Effector CD4-positive, alpha-beta T cell (primary cell): ENCODE measurements at places on chromosomes 11 and 22.
A peak's percentile ranks its signal among the peaks of the same experiment; 100 is the strongest.

DNA sequence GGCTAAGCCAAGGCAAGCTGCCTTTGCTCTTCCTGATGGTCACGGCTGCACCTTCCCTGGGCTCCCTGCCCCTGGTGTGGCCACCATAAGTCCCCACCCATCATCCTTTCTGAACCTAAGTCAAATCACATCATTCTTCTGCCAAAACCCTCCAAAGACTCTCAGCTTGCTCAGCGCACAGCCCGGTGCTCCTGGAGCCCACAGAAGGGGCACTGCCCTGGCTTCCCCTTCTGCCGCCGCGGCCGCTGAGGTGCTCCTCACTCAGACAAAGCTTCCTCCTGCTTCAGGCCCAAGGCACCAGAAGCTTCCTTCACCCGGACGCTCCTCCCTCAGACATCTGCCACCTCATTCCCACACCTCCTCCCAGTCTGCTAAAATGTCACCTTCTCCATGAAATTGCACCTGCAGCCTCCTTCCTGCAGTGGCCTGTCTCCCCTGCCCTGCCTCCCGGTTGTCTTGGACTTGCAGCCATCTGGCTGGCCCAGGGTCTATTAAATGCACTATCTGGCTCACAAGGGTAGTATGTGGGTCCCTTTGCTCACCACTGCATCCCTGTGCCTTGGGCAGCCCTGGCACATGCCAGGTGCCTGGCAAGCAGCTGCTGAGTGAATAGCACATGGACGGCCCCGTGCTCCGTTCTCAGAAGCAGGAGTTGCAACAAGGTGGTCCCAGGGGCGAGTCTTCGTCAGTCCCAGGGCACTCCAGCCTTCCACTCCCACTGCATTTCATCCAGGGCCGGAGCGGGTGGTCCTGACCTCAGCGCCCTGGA is 108.2 kb downstream of the WNT7B start:
- DNase-seq = no peak

DNA sequence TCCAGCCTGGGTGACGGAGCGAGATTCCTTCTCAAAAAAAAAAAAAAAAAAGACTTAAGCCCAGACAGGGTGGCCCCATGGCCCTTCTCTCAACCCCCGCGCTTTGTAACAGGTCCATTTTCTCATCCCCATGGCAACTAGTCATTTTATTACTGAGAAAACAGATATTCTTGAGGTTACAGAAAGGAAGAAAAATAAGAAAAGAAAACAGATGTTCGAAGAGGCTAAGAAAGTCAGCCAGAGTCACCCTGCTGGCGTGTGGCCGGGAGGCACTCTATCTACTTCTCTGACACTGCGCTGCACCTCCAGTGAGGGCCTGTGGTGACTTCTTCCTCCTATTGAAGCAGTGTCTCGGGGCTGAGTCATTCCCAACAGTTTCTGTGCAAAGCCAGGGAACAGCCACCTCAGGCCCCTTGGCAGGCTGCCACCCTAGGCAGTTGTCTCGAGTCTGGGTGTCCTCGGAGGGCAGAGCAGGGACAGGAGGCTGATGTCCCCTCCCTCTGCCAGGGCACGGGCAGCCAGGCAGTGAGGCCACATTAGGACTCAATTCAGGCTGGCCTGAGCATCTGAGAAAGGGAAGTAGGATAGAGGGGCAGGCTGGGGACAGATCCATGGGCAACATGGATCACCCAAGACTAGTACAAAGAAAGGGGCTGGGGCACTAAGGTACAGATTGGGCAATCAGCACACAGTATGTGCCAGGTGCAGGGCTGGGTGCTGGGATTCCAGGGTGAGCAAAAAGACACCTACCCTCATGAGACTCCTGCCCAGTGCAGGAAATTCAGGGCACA is 16.4 kb upstream of the SYVN1 start:
- DNase-seq = no peak

DNA sequence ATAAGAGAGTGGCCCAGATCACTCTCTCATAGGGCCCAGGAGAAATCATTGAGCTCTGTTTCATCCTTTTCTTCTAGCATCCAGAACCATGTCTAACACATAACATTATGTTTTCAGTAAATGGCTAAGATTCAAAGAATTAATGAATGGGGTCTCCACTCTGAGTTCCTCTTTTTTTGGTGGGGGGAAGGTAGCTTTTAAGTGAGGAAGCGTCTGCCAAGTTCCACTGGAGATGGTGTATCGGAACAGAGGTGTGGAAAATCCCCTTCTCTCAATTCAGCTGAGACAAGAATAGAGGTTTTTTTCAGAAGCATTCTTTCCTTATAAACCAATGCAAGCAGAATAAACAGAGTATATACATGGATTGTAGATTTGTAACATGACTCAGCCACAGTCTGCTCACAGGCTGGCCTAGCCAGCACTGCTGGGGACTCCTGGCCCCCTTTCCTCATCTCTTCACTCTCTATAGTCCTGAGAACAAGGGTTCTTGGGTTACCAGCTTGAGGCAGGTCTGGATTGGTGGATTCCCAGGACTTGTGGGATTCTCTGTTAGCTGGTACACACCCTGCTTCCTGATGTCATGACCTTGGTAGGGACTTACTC is 97.2 kb downstream of the TRAF6 start:
- no peak for DNase-seq

- DNase-seq = no peak
These were observed 131.2 kb downstream of the ARL14EP start for GRCh38 chr11:30454111-30454510.

DNA sequence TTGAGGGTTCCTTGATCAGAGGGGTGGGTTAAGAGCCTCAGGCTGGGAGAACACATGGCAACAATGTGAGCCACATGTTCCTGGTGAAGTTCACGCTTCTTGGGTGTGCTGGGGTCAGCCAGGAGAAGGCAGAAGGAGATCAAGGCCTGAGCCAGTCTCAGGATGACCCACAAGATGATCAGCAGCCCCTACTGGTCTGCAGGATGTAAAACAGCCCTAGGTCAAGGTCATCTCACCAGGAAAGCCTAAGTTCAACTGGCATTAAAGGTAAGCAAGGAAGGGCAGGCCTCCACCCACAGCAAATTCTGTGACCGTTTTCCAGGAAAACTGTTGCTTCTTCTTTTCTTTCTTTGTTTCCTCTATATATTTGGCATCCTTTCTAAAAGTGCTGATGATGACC is 156.7 kb upstream of the KIRREL3 start:
- DNase-seq = no peak

- no peak for DNase-seq
These were observed 48.0 kb downstream of the MYO7A start for GRCh38 chr11:77175869-77176539.

DNA sequence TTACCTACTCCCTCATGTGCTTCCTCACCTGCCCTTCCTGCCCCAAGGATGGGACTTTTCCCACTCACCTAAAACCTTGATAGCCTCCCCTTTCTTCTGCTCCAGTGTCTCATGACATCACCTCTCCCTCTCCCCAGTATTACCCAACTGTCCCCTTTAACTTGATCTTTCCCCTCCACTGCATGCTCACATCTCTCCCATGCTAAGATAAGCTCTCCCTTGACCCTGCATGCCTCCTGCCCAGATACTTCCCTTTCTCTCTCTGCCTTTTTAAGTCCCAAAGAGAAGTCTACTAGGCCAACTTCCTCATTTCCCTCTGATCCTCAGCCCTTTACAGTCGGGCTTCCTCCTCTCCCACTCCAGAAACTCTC is 14.8 kb downstream of the CD3E start:
- DNase-seq = no peak

DNA sequence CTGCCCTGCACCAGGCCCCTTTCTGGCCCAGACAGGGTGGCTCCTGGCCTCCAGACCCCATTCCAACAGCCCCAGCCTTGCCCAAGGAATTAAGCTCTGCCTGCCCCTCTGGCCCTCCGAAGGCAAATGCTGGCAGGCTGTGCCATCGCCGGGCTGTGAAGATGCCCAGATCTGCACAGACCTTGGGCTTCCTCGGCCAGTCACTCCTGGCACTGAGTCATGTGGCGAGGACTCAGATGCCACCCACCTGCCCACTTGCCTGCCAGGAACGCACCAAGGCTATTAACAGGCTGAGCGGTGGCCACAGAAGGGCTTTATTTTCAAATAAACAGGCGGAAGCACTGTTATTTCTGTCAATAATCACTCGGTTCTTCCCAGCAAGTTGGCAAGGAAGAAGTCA is 50.3 kb upstream of the TTLL12 start:
- DNase-seq = no peak

DNA sequence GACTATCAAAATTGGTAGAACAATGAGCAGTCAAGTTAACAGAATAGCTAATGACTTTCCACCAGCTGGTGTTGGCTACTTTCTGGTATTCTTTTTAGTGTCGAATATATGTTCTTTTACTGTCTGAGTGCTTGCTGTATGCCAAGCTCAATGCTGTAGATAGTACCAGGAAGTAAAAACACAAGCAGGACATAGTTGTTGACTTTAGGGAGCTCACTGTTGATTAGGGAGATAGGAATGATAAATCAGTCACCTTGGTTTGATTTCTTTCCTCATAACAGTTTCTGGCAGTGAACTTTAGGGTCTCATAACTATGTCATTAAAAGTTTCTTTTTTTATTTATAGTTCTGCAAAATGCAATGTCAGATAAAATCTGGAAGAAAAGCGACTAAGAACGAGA is 9.0 kb downstream of the HMGXB4 start:
- DNase-seq = no peak

DNA sequence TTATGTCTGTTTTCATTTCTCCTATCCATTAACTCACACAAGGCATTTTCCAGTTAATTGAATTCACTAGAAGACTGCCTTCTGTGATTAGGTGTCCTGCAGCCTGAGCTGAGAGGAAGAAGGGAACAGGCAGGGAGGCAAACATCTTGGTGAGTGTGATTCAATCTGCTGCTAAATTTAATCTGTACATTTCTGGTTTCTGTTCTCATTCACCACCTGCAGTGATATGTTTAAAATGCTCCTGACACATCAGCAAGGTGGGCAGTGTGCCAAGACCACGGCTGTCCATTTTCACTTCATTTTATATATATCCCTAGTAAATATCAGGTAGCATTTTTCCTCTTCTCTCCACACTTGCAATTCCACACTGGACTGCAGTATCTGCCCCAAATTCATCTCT is 416.5 kb downstream of the TMEM135 start:
- no peak for DNase-seq

DNA sequence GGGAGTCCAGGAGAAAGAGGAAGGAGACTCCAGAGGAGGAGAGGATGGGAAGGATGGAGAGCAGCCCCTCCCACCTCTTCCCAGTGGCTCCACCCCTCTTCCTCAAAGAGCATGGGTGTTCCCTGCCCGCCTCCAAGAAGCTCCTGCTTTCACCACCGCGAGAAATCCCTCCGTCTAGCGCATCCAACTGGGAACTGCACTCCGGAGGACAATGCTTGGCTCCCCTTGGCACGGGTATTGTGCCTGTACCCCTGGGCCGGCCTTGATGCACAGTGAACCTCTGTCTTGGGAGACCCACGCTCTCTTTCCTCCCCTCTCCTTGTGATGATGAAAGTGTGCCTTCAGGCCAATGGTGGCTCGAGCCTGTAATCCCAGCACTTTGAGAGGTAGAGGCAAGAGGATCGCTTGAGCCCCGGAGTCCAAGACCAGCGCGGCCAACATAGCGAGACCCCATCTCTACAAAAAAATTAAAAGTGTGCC is 14.9 kb upstream of the ADA2 start:
- DNase-seq = no peak

DNA sequence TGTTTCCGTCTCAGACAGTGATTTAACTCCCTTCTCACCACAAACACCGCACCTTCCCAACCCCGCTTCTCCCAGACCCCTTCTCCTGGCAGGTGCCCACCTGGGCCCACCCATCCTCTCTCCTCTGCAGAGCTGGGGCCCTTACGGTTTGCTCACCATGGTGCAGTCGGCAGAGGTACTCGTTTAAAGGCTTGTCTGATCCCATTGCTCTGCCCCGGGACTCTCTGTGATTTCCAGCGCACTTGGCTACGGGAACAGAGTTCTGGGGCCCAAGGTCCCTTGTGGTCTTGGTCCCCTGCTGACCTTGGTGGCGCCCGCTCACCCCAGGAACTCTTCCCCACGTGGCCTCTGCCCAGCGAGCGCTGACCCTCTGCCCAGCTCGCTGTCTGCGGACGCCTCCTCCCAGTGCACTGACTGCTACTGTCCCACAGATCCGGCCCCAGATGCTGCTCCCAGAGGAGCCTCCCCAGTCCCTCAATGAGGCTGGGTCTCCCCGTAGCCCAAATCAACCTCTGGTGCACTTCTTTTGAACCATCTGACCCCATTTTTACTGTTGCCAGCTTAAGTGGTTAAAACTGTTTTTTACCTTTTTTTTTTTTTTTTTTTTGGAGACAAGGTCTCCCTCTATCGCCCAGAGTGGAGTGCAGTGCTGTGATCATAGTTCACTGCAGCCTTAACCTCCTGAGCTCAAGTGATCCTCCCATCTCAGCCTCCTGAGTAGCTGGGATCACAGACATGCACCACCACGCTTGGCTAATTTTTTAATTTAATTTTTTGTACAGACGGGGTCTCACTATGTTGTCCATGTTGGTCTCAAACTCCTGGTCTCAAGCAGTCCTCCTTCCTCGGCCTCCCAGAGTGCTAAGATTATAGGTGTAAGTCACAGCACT is 21.3 kb upstream of the CTSD start:
- DNase-seq = no peak

GRCh38 chr11:92131289-92131865 is 93.2 kb upstream of the FAT3 start:
- no peak for DNase-seq

- DNase-seq = no peak
These were observed 9.7 kb downstream of the MN1 start for GRCh38 chr22:27791859-27792241.

DNA sequence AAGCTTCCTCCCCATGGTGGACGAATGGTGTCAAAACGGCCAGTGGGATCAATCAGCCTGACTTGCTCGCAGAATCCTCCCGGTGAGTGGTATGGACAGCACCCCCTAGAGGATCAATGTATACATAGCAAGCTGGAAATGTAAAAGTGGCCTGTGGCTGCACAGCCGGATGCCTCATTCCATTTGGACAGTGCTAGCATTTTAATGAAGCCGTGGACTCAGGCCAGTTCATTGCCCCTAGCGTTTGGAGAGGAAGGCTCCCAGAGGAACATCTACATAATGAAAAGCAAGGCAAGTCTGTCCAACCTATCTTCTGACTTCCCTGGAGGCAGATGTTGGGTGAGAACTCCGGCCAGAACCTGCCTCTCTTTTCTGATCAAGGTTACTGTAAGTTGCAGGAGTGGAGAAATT is 942.3 kb downstream of the NTM start:
- no peak for DNase-seq

GRCh38 chr11:58578635-58579191 is at the start of gene ZFP91:
Gene ZFP91, plus strand, starts transcription at chr11:58579063. Its CDS starts 219 bp downstream, at chr11:58579282.
- DNase-seq = peak; percentile 95

GRCh38 chr11:111935317-111936039 is 1.7 kb upstream of the DIXDC1 start:
- DNase-seq = no peak

- no peak for DNase-seq
These were observed 12.4 kb downstream of the PICK1 start for GRCh38 chr22:38069372-38070249.

GRCh38 chr11:64284962-64285884 is at the start of gene GPR137:
Gene GPR137, plus strand, starts transcription at chr11:64285848. Its CDS starts 677 bp downstream, at chr11:64286525.
- peak; percentile 88 for DNase-seq

DNA sequence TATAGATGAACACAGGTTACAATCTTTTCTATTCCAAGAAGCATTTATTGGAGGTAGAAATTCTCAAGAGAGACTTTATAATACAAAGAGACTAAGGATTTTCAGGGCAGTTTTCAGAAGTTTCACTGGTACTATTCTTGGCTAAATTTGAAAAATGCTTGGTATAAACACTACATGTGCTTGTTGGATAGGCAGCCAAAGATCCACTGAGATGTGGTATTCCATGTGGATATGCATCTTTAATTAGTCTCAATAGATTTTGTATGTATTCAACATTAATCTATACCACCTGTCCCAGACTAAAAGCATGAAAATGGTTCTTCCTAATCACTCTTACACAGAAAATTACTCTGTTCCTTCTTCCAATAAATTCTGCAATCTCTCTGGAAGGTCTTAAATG is 232.6 kb downstream of the CADM1 start:
- DNase-seq = no peak
